ENCODE measurements at places on chromosomes 2 and 18. TPM values are rescaled to one million over a fixed set of nuclear protein-coding genes. Genes with fewer than 3 reads are reported as not detected.
A peak's percentile ranks its signal among the peaks of the same experiment; 100 is the strongest.

- DNase-seq = no peak
These were observed 179.6 kb downstream of the DSC3 start for GRCh38 chr18:30862900-30863299.

GRCh38 chr2:8212239-8212638 lies 469.6 kb upstream of the ID2 start:
- DNase-seq = no peak

The POU3F3 gene
- 0.09 TPM for total RNA-seq

The MALL gene
- total RNA-seq = 0.36 TPM

The FABP1 gene
- total RNA-seq = not detected

- peak; percentile 84 for DNase-seq
These were observed 53.7 kb downstream of the EPHA4 start for GRCh38 chr2:221518201-221518934.

DNA sequence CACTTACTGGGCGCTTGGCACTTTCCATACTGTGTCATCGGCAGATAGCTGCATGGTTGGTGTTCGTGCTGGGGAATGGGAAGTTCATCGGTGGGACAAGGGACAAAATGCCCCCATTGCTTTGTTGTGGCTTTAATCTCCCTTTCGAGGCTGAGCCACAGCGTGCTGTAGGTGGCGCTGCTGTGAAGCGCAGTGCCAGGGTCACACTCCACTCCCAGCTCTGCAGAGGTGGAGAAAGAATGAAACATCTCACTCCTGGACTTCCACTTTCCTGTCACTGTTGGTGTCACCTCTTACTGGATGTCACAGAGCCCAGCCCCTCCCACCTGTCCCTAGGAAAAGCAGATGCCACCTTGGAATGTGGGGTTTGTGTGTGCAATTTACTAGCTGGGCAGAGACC lies 8.7 kb downstream of the TYMS start:
- no peak for DNase-seq

DNA sequence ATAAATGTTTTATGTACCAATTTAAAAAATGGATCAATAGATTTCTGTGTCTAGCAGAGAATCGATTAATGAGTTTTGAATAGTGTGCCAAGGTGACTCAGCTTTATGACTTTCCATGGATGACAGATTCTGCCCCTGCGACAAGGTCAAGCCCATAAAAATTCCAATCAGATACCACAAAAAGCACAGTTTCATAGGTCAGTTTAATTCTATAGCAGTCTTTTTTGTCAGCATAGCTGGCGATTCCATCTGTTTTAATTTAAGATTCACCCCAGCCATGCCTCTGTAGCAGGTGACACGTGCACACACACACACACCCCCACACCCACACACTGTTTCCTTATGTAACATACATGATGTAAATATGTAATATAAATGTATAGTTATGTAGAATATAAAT lies 28.9 kb downstream of the RAB31 start:
- DNase-seq = no peak

- DNase-seq = peak; percentile 20
These were observed 779 bp downstream of the DGKD start for GRCh38 chr2:233354971-233355574.

GRCh38 chr2:186544255-186544675 lies 45.6 kb upstream of the ITGAV start:
- DNase-seq = peak; percentile 92

DNA sequence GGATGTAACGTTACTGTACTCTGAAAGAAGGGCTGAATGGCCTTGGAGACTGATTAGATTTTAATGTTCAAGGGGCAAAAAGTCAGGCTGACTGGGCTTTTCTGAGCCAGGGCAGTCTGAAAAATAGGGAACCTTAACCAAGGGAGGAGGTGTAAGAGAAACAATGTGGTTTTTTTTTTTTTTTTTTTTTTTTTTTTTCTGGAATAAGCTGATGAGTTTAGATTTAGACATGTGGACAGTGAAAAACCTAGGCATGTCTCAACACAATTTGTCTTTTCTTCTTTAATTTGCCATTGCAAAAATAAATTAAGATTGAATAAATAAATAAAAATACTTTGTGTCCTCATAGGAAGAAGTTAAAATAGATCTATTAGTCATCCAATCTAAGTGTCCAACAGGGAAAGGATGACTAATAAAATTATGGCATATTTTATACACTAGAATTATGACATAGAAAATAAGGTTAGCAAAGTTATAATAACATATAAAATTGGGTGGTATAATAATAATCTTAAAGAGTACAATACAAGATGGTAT lies 237.6 kb upstream of the TRIB2 start:
- peak; percentile 42 for DNase-seq

DNA sequence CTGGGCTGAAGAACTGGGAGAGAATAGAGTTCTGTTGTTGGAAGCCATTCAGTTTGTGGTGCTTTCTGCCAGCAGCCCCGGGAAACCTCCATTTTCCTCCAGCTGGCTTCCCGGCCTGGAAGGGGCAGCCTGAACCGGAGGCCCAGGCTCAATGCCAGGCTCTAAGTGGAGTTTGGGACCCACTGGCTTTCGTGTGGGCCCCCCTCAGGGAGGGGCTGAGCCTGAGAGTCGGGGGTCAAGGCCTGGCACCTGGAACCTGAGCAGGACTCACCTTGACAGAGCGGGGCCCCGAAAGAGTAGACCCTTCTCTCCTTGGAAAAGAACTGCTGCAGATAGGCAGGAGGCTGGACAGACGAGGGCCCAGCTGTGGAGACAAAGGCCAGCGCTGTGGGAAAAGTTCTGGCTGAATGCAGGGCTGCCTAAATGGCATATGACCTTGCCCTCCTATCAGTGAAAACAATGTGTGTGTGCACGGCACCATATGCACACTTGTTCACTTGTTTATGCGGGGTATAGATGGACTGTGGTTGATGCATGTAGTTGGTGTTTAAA lies 34.8 kb upstream of the ASB18 start:
- no peak for DNase-seq

The CXXC1 gene
- 46.3 TPM for total RNA-seq

The CCDC141 gene
- 0.18 TPM for total RNA-seq

- DNase-seq = no peak
These were observed 71.2 kb downstream of the CERKL start for GRCh38 chr2:181585732-181586131.

DNA sequence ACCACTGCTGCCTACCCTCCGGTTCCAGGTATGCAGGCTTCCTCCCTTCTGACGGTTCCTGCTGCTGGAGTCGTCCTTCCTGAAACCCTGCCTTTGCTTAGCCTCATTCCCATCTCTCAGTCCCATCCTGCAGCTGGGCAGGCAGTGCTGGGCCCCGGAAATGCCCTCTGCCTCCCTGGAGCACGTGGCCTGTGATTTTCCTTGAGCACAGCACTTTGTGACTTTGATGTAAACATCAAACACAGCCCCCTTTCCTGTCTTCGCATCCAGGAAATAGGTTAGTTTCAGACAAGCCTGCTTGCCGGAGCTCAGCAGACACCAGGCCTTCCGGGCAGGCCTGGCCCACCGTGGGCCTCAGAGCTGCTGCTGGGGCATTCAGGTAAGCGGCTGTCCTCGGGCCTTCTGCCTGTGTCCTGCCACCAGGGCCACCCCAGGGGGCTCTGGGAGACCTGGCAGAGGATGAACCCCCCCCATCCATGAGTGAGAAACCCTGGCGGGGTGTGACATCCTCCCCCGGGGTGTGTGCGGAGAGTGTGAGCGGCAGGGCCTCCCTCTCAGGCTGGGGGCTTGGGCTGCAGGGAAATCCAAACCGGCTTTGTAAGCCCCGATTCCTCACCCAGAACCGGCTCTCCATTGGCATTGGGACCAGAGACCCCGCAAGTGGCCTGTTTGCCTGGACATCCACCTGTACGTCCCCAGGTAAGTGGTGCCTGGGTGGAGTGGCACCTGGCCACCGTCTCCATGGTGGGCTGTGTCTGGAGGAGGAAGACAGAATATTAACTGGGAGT lies at the start of gene ZAP70:
TSS of gene ZAP70 (plus strand) at position 281 of the 788 bp plus-strand sequence. CDS start 10,461 bp downstream, outside the sequence.
- no peak for DNase-seq

The CDH19 gene
- total RNA-seq = not detected

DNA sequence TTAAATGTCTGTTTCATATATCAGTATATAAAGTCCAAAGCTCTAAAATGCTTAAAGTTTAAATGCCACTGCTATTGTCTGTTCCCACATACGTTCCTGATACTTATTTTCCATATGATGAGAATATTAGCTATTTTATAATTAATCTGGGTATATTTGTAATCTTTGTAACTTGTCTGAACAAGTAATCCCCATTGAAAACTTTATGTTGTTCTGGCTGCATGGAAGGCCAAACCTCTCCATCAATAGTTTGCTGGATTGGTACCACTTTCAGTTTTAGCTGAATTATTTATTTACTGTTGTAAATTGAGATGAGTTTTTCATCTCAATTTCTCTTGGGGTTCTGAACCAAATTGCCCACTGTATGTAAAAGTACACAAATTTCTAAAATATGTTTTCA lies 1.5 kb downstream of the MBD5 start:
- no peak for DNase-seq

The VWC2L gene
- total RNA-seq = not detected

The RBFA gene
- total RNA-seq = 24.4 TPM

The VIT gene
- total RNA-seq = not detected

The MROH2A gene
- total RNA-seq = not detected

DNA sequence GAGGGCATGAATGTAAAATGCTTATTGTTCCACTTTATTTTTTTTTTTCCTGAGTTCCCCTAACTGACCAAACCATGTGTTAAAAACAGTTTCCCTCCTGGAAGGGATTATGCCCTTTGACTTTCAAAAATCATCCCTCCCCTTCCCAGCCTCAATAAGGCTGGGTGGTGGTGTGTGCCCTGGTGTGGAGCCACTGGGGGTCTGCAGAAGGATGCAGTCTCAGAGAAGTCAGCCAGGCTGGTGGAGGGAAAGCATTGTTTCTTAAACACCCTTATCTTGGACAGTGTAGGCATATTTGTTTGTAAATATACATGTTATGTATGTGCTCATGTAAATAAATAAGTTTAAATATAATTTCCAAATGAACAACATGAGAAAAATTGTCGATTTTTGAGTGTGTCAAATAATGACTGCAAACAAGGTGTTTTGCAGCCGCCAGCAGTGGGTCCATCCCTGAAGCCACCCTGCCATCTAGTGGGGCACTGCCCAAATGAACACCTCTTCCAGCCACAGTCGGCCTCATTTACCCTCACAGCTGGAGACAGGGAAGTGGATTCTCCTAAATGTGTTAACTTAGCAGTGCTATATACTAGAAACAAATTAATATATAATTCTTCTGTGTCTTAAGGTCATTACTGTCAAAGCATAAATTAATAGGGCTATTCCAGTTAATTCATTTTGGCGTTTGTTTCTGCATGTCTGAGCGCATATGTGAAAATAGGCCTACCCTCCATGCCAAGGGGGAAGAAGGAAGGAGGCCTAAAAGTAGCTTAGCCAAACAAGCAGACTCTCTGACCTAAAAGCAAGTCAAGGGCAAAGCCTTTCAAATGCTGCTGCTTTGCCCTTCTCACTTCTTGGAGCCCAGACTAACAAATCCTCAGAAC lies 209.6 kb upstream of the PIK3C3 start:
- peak; percentile 27 for DNase-seq

The LANCL1 gene
- 38.3 TPM for total RNA-seq

Data from astrocyte (in vitro differentiated cells and primary cell).